Spleen (tissue), 13 donors: ENCODE measurements at places on chromosomes 11 and 22. TPM values are rescaled to one million over a fixed set of nuclear protein-coding genes. Genes with fewer than 3 reads are reported as not detected.

The SEPTIN5 gene
- 11.5 TPM for total RNA-seq

The LMF2 gene
- total RNA-seq, result 68.8 TPM

The SELENOH gene
- 97.5 TPM for total RNA-seq

The MYEOV gene
- total RNA-seq, result 1.0 TPM

The DDX25 gene
- total RNA-seq, result 1.8 TPM

The INS gene
- not detected for total RNA-seq

The BCO2 gene
- total RNA-seq, result 5.6 TPM

The MAPK8IP1 gene
- total RNA-seq, result 1.7 TPM

- no peak for DNase-seq
These were observed 812.2 kb downstream of the BRD1 start for GRCh38 chr22:49015459-49015858.

DNA sequence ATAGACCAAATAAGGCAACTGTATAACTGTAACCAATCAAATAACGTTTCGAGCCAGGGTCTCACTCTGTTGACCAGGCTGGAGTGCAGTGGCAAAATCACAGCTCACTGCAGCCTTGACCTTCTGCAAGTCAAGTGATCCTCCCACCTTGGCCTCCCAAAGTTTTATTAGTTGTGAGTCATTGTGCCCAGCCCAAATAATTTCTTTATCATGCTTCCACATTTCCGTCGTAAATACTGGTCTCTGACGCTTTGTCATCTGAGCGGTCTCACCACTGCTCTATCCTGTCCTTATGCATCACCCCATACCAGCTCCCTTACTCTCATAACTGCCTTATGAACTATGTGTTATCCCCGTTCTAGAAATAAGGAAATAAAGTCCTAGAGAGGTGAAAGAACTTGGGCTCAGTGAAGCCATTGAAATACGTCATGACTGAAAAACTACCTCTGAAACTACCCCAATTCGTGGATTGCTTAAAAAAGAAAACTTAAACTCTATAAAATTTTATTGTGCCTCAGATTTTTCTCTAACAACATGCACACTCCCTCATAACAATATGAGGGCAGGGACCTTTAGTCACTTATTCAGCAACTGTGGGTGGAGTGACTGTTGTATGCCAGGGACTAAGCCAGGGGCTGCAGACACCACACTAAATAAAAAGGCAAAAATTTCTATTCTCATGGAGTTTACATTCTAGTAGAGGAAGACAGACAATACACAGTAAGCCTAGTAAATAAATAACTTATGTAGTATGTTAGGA is 15.8 kb upstream of the RTN4RL2 start:
- peak; percentile 2 for DNase-seq

GRCh38 chr11:133747409-133747808 is 97.9 kb downstream of the SPATA19 start:
- DNase-seq, result no peak

GRCh38 chr11:36165621-36166397 is 123.4 kb downstream of the COMMD9 start:
- no peak for DNase-seq

DNA sequence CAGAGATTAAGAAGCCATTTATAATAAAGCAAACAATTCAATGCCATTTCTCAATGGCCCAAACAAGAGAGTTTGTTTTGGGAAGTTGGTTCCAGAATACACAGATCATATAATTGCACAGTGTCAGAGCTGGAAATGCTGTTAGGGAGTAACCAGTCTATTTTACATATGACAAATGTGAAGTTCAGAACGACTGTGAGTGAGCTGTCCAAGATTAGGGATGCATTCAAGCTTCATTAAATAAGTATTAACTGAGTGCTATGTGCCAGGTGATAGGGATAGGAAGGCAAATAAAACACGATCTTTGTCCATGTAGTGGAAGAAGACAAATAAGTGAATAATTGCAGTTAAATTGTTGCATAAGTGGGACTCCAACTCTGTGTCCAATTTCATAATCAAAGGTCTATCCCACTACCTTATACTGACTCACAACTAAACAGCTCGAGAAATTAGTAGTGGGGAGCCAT is 33.1 kb upstream of the PICALM start:
- no peak for DNase-seq

GRCh38 chr22:50201191-50202129 is 649 bp downstream of the SELENOO start:
- DNase-seq, result peak; percentile 87

- no peak for DNase-seq
These were observed 701 bp downstream of the TMEM216 start for GRCh38 chr11:61392981-61393595.

- no peak for DNase-seq
These were observed 9.4 kb downstream of the SPATA19 start for GRCh38 chr11:133835593-133836548.

DNA sequence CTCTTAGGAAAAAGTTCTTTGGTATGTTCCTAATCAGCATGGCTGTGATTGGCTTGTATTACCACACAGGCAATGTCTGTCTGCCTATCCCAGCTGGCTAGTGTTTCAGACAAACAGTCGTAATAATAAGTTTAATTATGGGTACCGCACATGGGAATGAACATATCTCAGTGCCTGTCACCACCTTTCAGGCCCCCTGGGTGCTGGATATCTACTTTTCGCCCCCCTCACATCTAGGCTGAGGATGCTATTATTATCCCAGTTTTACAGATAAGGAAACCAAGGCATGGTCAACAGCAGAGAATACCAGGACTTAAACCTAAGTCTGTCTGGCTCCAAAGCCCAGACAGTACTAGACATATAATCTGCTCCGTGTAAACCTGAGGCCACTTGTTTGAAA is 174.8 kb downstream of the SPON1 start:
- DNase-seq, result no peak

GRCh38 chr22:32743046-32743445 is 58.5 kb upstream of the TIMP3 start:
- DNase-seq, result no peak

DNA sequence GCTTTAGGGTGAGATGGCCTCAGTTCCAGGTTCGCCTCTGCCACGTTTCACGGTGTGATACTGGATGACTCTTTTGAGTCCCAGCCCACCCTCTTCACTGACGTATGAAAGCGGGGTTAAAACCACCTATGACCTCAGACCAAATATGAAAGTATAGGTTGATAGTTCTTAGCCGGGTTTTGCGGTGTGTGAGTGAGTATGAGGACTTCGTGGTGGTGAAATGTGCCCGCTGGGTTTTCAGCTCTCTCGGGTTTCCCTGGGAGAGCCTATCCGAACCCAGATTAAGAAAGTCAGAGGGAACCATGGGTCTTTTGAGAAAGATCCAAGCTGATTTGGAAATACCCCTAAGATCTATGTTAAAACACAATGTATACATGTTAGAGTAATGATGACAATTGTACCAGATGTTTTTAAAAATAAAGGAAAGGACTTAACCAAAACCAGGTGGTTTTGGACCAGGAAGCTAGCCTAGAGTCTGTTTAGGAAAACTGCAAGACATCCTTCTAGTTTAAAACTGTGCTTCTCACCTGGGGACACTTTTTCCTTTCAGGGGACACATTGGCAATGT is 25.8 kb upstream of the ST3GAL4 start:
- DNase-seq, result no peak

GRCh38 chr11:9280655-9281301 is 15.6 kb upstream of the DENND5A start:
- no peak for DNase-seq

DNA sequence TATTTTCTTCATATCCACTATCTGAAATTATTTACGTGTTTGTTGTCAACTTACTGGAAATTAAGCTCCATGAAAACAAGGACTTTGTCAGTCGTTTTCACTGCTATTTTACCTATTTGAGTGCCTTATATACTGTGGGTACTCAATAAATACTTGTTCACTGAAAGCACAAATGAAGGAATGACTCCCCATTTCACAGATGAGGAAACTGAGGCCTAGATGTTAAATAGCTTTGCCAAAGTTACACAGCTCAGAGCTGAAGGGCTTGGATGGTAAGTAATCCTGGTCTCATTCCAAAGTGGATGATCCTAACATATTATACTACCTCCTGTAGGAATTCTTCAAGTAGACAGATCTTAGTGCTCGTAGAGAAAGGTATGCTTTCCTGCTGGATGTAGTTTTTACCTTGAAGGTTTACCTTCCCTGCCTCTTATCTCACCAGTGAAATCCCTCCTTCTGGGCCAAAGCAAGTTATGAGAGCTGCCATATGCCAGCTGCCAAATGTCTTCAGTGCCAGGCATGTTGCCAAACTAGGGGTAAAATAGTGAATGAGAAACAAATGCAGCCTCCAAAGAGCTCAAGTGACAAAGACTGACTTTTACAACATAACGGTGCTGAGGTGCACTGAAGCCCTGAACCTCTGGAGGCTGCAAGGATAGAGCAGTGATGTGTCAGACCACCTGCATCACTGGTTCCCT is 129.7 kb downstream of the TRIM44 start:
- no peak for DNase-seq

DNA sequence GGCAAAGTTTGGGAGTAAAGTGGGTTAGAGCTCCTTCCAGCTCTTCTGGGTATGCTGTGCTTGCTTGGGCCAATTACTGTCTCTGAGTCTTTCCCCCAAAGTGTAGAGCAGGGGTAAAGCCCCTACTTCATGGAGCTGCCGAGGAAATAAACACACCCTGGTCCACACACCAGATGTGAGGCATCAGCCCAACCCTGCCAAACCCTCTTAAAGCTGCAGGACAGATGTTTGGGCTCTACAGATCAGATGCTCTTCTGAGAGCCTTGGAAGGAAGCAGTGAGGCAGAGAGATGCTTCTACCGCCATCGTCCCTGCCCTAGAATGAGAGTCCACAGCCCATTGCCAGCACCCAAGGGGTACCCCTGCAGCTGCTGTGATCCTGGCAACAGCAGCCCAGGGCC is 64.7 kb downstream of the ELFN2 start:
- DNase-seq, result no peak

DNA sequence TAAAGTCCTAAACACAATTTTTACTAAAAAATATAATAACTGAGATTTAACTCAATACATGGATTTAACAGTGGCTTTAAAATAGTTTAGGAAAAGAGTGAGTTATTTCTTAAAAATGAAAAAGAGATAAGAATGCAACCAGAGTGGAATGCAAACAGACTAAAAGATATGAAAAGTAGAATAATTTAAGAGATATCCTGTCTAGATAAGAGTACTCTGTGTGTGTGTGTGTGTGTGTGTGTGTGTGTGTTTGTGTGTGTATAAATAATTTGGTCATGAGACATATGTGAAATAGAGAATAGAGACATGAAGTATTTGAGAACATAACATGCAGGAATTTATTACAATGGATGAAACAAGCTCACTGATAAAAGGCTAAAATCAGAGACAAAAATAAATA is 986.9 kb upstream of the CHORDC1 start:
- no peak for DNase-seq

DNA sequence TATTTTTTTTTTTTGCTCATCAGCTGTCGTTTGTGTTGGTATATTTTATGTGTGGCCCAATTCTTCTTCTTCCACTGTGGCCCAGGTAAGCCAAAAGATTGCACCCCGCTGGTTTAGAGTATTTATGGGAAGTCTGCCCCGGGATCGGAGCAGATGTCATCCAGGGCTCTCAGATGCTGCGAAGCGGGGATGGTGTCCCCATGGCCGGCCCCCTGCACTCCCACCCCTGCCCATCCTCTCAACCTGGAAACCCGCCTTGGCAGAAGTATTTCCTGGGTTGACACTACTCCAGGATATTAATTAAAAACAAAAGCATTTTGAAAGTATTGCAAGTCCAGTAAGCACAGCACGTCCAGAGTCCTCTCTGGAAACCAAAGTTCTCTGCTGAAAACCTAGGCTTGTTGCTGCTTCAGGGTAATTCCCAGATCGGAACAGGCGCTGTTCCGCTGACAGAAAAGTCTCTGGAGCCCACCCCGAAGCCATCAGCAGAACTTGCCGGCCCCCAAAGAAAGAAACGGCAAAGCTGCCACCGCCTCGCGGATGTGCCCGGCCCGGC is 833 bp downstream of the SCUBE2 start:
- DNase-seq, result no peak

DNA sequence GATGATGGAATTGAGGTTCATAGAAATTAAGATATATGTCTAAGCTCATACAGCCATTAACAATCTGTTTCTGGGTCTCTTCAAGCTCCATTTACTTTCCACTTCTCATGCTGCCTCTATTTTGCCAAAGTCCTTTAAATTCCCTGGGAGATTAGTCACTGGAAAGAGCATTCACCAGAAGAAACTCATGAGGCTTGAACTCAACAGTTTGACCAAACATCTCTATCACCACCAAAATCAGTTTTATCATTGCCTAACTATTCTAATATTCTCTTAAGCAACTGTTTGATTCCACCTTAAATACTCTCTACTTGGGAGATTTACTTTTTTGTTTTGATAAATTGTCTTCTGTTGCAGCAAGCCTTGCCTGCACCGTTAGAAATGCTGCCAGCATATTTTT is 881.3 kb downstream of the KCNA4 start:
- DNase-seq, result no peak

DNA sequence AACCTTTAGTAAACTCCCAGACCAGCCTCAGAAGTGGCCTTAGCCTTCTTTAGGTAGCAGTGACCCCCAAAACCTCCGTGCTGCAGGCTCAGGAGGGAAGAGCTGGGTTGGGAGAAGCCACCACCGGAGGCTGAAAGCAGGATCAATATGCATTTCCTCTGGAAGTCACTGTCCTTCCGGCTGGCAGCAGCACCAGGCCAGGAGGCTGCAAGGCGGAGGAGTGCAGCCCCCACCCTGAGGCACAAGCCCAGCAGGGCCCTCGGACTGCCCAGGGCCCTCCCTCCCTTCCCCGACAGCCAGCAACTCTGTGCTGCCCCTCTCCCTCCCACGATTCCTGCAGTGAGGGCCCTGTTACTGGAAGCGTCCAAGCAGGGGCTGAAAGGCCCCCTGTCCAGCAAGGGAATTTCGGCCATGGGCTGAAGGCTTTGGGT is 3.2 kb upstream of the NRXN2 start:
- peak; percentile 69 for DNase-seq

GRCh38 chr11:86802601-86803051 is 2.3 kb downstream of the PRSS23 start:
- no peak for DNase-seq

- DNase-seq, result no peak
These were observed 14.6 kb upstream of the KRTAP5-6 start for GRCh38 chr11:1682225-1682905.

GRCh38 chr11:64501500-64502427 is 89.3 kb upstream of the SLC22A12 start:
- DNase-seq, result no peak

- no peak for DNase-seq
These were observed 2294.4 kb downstream of the LRRC4C start for GRCh38 chr11:39165021-39165420.

GRCh38 chr11:120509346-120510053 is 2.0 kb upstream of the GRIK4 start:
- DNase-seq, result peak; percentile 47

- no peak for DNase-seq
These were observed 74.7 kb downstream of the PDE2A start for GRCh38 chr11:72599325-72600117.
